Thoracic aorta (tissue), 2 donors: ENCODE measurements at places on chromosomes 13 and 19. TPM values are rescaled to one million over a fixed set of nuclear protein-coding genes. Genes with fewer than 3 reads are reported as not detected.

DNA sequence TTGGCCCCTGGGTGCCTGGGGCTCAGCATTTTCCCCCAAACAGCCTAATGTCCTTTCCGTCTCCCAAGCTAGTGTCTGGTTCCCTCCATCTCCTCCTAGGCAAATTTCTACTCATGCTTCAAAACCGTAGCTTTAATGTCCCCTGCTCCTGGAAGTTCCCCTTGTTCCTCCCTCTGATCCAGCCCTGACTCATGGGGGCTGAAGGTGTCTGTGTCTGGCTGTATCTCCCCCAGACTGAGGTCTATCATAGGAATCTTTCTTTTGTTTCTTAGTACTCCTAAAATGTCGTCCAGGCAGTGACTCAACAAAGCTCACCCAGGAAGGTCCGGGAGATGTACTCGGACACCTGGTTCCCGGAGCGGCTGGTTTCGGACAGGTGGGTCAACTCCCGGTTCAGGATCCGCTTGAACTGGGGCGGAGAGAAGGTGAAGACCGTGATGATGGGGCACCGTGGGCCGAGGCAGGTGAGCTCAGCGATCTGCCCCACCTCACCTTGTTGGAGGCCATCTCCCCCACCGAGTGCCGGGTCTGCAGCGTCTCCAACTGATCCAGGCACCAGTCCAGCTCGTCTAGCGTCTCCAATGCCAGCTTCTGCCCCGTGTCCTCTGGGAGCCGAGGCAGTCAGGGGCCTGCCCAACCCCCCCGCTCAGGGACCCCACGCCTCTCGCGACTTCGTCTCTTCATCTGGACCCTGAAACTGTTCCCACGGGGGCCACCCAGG, 6.2 kb downstream of the PDE4C start:
- DNase-seq, result no peak

GRCh38 chr19:16280306-16280705, 44.3 kb upstream of the KLF2 start:
- no peak for DNase-seq

GRCh38 chr13:106762708-106763107, 194.8 kb upstream of the ARGLU1 start:
- no peak for DNase-seq

DNA sequence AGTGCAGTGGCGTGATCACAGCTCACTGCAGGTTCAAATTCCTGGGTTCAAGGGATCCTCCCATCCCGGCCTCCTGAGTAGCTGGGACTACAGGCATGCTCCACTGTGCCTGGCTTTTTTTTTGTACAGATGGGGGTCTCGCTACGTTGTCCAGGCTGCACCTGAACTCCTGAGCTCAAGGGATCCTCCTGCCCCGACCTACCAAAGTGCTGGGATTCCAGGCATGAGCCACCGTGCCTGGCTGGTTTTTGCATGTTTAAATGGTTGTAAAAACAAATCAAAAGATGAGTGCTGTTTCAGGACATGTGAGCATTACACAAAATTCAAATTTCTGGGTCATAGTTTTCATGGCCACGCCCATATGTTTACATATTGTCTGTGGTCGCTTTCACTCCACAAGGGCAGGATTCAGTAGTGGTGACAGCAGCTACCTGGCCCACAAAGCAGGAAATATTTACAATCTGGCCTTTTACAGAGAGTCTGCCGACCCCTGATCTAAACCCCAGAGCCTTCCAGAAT, 5.3 kb downstream of the MATK start:
- DNase-seq, result no peak

- no peak for DNase-seq
These were observed 54.2 kb downstream of the KDM4B start for GRCh38 chr19:5023128-5023571.

GRCh38 chr13:42049454-42049813, 986 bp downstream of the DGKH start:
- DNase-seq, result no peak

GRCh38 chr19:18126097-18126496, 26.9 kb upstream of the PIK3R2 start:
- no peak for DNase-seq

- no peak for DNase-seq
These were observed 55.0 kb downstream of the TSHZ3 start for GRCh38 chr19:31294189-31294588.

DNA sequence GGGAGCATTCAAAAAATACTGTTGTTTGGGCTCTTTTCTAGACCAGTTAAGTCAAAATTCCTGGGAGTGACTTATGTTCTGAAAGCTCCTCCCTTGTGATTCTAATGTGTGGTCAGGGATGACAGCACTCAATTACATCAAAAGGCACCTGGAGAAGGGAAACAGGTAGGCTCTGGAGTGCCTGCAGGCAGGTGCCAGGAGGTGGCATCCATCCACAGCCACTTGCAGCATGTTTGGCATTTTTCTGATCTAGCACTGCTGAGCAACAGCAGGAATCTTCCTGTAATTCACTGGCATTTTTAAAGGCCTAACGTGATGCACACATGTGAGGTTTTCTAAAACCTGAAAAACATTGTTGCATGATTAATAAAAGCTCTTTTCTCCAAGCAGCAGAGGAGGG, 94.6 kb downstream of the CCNA1 start:
- DNase-seq, result no peak

GRCh38 chr13:95676105-95676761, 706 bp upstream of the DNAJC3 start:
- DNase-seq, result no peak

CYP4F11 gene
- total RNA-seq, result 9.6 TPM

HIPK4 gene
- not detected for total RNA-seq

IRGC gene
- not detected for total RNA-seq
